ENCODE measurements at places on chromosomes 12 and 14.

- no peak overlapping the region for H3K4me3 ChIP-seq
- no peak for DNase-seq
- H3K4me1 ChIP-seq, result peaks cover 19% of the 10 kb centered on the region
- no peaks in the 10 kb centered on the region for H3K36me3 ChIP-seq
- H3K27ac ChIP-seq, result no peak overlapping the region
- no peaks in the 10 kb centered on the region for H3K27me3 ChIP-seq
These were observed 201.0 kb downstream of the TMX1 start for GRCh38 chr14:51441001-51441400.

GRCh38 chr12:14691560-14691959 is 4.8 kb downstream of the GUCY2C start:
- no peaks in the 10 kb centered on the region for H3K4me1 ChIP-seq
- no peak overlapping the region for H3K4me3 ChIP-seq
- DNase-seq, result no peak
- H3K27ac ChIP-seq, result no peak overlapping the region
- no peaks in the 10 kb centered on the region for H3K27me3 ChIP-seq

DNA sequence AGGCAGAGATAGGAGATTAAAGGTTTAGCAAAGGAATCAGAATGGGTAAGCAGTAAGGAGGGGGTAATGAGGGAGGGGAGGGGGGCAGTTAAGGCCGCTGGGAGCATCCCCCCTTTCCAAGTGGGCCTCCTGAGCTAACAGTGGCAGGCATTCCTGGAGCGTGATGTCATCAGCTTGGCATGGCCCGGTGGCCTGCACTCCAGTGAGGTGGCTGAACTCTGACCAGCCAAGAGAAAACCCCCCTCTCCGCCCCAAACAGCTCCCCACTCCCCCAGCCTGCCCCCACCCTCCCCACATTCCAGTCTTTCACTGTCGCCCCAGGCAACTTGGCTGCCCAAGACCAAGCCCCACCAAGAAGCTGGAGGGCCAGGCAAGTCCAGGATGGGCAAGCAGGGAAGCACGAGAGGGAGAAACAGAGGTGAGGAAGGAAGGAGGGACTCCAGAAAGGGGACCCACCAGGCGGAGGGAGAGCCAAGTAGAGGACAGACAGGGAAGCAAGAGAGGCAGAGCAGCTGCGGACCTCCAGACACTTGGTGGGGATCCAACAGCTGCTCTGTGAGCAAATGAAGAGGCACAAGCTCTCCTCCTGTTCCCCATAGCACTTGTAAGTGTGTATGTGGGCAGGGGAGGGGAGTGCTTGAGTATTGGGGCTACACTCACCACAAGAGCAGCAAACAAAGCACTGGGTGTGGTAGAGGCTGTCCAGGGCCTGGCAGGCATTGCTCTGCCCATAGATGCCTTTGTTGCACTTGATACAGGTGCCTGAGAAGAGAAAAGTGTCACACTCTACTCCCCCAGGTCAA is 4.5 kb downstream of the AJUBA start:
- DNase-seq, result peak; percentile 61
- peak overlapping the region; percentile 28 for H3K27ac ChIP-seq
- H3K4me3 ChIP-seq, result no peak overlapping the region
- H3K36me3 ChIP-seq, result no peaks in the 10 kb centered on the region
- peaks cover 12% of the 10 kb centered on the region for H3K4me1 ChIP-seq
- H3K27me3 ChIP-seq, result no peaks in the 10 kb centered on the region

DNA sequence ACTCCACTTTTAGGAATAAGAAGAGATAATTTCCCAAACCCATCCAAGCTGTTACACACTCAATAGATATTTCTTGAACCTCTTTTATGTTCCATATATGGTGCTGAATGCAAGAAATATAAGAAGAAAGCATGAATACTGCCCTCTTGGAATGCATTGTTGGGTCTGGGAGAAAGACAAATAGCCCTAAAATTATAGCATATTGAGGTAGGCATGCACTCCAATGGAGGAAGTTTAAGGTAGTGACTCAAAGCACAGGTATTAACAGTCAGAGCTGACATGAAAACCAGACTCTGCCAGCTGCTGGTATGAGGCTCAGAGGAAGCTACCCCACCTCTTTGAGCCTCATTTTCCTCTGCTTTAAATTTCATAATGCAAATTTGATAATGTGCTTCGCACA is 261.3 kb upstream of the NOS1 start:
- no peak overlapping the region for H3K4me3 ChIP-seq
- no peaks in the 10 kb centered on the region for H3K4me1 ChIP-seq
- H3K27ac ChIP-seq, result no peak overlapping the region
- no peaks in the 10 kb centered on the region for H3K27me3 ChIP-seq

- DNase-seq, result no peak
- H3K4me3 ChIP-seq, result no peak overlapping the region
- H3K27ac ChIP-seq, result no peak overlapping the region
- H3K27me3 ChIP-seq, result no peaks in the 10 kb centered on the region
- H3K4me1 ChIP-seq, result peaks cover 4% of the 10 kb centered on the region
These were observed 9.6 kb downstream of the RPS6KL1 start for GRCh38 chr14:74913393-74913910.

DNA sequence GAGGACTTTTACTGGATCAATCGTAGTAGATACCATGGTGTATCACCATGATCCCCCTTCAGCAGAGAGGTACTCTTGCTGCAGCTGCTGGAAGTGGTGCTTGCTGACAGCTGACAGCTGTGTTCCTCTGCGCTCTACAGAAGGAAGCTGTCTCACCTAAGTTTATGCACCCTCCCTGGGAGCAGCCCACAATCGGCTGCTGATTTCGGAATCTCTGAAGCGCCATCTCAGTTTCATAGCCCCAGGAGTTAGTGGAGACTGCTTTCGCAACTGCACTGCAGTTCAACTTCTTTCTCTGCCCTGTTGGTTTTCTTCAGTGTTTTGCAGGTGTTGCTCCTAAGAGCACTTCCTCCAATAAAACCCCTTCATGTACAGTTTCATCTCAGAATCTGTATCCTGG is 237.9 kb downstream of the PAWR start:
- peaks cover 12% of the 10 kb centered on the region for H3K4me1 ChIP-seq
- H3K27ac ChIP-seq, result no peak overlapping the region
- H3K36me3 ChIP-seq, result no peaks in the 10 kb centered on the region
- H3K27me3 ChIP-seq, result no peaks in the 10 kb centered on the region

- H3K27ac ChIP-seq, result no peak overlapping the region
- DNase-seq, result no peak
- H3K4me3 ChIP-seq, result no peak overlapping the region
These were observed 54.4 kb downstream of the SPPL3 start for GRCh38 chr12:120849765-120850164.

- peak overlapping the region; percentile 91 for H3K27ac ChIP-seq
- no peaks in the 10 kb centered on the region for H3K27me3 ChIP-seq
- no peaks in the 10 kb centered on the region for H3K36me3 ChIP-seq
- no peak overlapping the region for H3K4me3 ChIP-seq
- DNase-seq, result peak; percentile 37
These were observed 14.2 kb upstream of the DLK1 start for GRCh38 chr14:100712490-100712889.

GRCh38 chr14:56534656-56535055 is 44.9 kb upstream of the TMEM260 start:
- H3K36me3 ChIP-seq, result no peaks in the 10 kb centered on the region

DNA sequence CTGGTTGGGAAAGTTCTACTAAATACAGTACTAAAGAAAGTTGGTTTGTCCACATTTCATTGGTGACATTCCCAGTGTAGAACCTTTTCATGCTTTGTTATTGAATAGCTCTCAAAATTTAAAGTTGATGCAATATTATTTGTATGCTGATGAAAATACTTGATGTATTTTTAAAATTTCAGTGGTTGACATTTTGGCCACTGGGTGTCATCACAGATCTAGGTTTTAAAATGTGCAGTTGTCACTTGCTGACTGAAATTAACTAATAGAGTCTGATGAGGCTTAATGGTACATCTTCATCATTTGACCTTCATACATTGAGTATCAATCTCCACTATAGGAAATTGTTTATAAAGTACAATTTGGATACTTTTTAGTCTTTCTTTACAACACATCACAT is 37.1 kb downstream of the CMAS start:
- no peaks in the 10 kb centered on the region for H3K36me3 ChIP-seq
- no peaks in the 10 kb centered on the region for H3K4me1 ChIP-seq
- H3K27ac ChIP-seq, result no peak overlapping the region

DNA sequence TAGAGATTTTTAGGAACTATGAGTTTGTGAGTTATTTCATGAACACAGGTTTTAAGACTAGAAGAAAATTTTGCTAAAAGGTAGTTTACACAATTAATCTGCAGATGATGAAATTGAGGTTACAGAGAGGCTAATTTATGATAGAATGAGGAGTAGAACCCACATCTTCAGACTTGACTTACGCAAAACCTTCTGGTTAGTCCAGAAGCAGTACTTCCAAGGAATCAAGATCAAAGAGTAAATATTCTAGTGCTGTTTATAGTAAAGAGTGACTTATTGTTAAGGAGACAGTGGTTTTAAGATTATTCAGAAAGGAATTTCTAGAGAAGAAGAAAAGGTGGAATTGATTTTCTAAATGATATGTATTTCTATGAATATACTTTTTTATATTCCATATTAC is 10.6 kb upstream of the KITLG start:
- no peak overlapping the region for H3K4me3 ChIP-seq
- no peaks in the 10 kb centered on the region for H3K36me3 ChIP-seq
- no peak for DNase-seq
- no peaks in the 10 kb centered on the region for H3K27me3 ChIP-seq

DNA sequence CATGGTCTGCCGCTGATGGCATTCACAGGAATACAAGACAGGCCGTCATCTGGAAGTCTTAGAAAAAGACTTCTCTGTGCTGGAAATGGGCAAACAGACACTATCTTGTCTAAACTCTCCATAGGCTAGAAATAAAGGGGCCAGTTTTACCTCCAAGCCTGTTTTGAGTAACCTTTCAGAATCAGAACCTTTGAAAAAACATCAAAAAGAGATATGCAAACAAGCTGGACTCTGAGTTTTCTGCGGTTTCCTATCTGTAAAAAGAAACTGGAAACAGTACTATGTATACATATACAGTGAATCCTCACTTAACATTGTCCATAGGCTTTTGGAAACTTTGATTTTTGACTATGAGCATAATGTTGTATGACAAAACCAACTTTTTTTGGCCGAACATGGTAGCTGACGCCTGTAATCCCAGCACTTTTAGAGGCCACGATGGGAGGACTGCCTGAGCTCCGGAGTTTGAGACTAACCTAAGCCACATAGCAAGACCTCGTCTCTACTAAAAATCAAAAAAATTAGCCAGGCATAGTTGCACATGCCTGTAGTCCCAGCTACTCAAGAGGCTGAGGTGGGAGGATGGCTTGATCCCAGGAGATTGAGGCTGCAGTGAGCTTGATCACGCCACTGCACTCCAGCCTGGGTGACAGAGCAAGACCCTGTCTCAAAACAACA is 92.9 kb upstream of the MAX start:
- no peak overlapping the region for H3K4me3 ChIP-seq
- no peak for DNase-seq
- no peaks in the 10 kb centered on the region for H3K27me3 ChIP-seq
- H3K36me3 ChIP-seq, result no peaks in the 10 kb centered on the region

GRCh38 chr14:92430686-92431085 is 82.9 kb upstream of the RIN3 start:
- no peaks in the 10 kb centered on the region for H3K4me1 ChIP-seq
- no peaks in the 10 kb centered on the region for H3K36me3 ChIP-seq
- H3K4me3 ChIP-seq, result no peak overlapping the region
- H3K27me3 ChIP-seq, result no peaks in the 10 kb centered on the region
